Suprapubic skin (tissue), 4 donors: ENCODE measurements at places on chromosomes 6 and 20.
A peak's percentile ranks its signal among the peaks of the same experiment; 100 is the strongest.

DNA sequence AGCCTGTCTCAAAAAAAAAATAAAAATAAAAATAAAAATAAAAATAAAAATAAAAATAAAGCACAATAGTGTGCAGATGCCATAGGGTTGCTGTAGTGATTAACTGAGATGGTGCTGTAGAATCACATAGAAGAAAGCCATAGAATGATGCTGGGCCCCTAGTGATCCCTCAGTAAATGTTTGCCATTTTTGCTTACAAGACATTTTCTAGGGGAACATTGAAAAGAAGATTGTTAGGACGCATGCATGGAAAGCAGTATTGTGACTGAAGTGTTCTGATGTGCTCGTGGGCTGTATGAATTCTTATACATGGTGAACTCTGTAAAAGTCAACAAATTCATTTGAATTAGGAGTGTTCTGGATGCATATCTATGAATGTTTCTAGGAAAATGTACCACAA is 22.0 kb upstream of the SAMD3 start:
- H3K36me3 ChIP-seq = no peaks in the 10 kb centered on the region
- no peak overlapping the region for H3K4me3 ChIP-seq
- no peaks in the 10 kb centered on the region for H3K4me1 ChIP-seq
- H3K27ac ChIP-seq = no peak overlapping the region

DNA sequence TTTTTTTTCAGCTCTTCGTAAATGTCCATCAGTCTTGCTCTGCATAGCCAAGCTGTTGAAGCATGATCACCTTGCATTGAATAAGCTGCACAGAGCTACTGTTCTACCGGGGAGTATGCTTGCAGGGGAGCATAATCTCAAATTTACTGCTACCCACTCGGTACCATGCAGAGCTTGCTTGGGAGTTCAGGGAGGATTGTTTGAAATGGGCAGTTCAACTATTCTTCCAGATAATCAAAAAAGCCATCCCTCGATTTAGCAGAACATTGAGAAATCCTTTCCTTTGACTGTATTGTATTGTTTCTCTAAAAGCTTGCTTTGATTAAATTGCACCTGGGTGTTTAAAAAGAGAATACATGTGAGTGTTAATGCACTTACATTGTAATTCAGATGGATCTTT is 332.6 kb downstream of the UTRN start:
- no peaks in the 10 kb centered on the region for H3K36me3 ChIP-seq
- no peaks in the 10 kb centered on the region for H3K27me3 ChIP-seq
- DNase-seq = no peak
- no peak overlapping the region for H3K4me3 ChIP-seq

DNA sequence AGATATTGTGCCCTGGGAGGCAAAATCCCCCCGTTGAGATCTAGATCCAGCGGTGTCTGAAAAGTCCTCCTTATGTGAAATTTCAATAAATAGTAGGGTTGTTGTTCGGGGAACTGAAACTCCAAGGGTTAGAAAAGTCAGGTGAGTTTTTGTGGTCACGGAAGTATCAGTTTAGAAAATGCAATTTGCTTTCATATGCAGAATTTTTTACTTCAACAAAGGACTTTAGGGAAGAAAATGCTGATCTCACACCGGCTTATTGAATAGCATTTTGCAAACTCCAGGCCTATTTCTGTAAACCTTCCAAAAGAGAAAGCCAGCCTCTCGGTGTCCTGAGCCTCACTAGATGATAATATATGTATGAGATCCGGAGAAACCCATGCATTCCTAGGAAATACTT is 254.7 kb downstream of the TSHZ2 start:
- no peaks in the 10 kb centered on the region for H3K4me1 ChIP-seq
- no peak overlapping the region for H3K27ac ChIP-seq
- no peaks in the 10 kb centered on the region for H3K27me3 ChIP-seq

DNA sequence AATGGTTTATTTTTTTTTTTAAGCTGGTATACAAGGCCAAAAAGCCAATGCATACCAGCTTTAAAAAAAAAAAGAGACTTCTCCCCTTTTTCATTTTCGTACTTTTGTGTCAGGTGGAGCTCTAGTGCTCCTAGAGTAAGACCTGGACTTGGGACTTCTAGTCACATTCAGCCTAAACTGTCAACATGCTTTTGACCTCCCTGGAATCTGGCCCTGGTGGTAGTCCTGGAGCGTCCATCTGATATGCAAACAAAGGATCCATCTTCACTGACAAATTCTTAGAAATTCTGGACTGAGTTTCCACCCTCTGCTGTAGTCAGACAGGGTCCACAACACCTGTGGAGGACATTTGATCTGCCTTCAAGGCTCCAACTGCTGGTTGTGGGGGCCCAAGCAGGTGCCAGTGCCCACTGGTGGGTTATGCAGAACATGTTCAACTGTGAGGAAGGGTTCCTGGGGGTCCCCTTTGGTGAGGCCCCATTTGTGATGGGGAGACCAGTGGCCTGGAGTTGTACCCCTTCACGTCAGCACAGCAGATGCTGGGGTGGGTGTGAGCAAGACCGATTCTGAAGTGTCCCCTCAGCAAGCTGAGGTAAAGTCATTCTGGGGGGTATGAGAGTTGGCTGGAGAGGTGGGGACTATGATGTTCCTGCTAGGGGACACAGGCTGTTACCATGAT is 12.6 kb upstream of the PCMTD2 start:
- no peak overlapping the region for H3K4me3 ChIP-seq
- peaks cover 29% of the 10 kb centered on the region for H3K27me3 ChIP-seq
- H3K27ac ChIP-seq = no peak overlapping the region
- H3K36me3 ChIP-seq = no peaks in the 10 kb centered on the region
- no peaks in the 10 kb centered on the region for H3K4me1 ChIP-seq

DNA sequence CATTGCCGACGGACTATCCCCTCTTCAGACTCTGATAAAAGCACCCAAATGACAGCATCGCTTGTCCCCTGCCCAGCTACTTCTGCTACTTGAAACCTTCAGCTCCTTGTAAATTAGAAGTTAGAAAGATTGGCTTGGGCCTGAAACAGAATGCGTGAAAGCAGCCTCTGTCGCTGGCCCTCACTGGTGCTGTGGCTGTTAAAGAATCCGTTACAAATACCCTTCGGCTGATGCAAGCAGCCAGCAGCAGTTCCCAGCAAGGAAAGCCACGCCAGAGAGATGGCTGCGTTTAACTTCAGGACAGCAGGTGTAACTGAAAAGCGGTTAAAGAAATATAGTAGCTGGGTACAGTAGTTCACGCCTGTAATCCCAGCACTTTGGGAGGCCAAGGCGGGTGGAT is 2.4 kb upstream of the PRR18 start:
- no peak for DNase-seq
- no peak overlapping the region for H3K4me3 ChIP-seq
- peaks cover 44% of the 10 kb centered on the region for H3K27me3 ChIP-seq
- H3K27ac ChIP-seq = no peak overlapping the region

DNA sequence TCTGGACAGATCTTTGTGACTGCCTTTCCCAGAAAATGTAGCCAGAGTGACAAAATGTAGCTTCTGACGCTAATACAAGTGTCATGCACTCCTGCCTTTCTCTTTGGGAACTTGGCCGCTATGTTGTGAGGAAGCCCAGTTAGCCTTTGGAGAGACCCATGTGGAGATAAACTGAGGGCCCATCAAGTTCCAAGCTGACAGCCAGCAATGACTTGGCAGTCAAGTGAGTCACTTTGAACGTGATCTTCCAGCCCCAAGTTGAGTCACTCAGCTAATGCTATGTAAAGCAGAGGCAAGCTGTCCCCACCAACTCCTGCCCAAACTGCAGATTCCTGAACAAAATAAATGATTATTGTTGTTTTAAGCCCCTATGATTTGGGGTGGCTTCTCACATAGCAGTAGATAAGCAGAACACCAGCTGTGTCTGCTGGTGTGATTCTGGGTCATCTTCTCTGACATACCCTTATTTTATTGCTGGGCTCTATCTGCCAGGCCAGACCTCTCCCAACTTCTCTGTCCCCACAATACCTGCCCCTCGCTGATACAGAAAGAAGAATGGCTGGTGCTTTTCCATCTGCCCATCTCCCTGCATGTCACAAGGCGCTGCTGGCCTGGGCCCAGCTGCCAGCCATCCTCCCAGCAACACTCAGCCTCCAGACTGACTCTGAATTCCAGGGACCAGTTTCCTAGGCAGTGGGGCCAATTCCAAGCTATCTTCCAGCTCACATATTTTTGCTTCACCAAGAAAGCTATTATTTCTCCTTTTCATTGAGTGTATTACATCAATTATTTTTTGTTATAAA is 274.8 kb downstream of the LRFN2 start:
- no peak for DNase-seq
- peaks cover 4% of the 10 kb centered on the region for H3K4me1 ChIP-seq
- H3K36me3 ChIP-seq = no peaks in the 10 kb centered on the region
- H3K27me3 ChIP-seq = peaks cover 8% of the 10 kb centered on the region
- no peak overlapping the region for H3K4me3 ChIP-seq

DNA sequence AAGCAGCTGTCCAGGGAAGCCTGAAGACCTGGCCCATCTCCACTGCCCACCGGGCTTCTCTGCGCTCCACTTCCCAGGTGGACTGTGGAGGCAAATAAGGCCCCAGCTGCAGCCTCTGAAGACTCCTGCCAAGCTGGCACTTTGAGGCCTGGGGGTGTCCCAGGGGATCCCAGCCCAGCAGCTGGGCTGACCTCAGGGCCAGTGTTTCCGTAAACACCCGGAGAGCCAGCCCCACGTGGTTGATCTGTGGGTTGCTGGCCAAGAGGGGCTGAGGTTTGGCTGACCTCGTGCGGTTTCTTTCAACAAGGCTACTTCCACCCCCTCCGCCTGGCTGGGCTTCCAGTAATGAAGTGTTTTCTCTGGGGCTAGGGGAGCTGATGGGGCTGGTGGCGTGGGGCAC is 12.4 kb upstream of the CCN5 start:
- H3K27ac ChIP-seq = peak overlapping the region; percentile 84
- H3K4me1 ChIP-seq = peaks cover 44% of the 10 kb centered on the region
- no peaks in the 10 kb centered on the region for H3K36me3 ChIP-seq
- DNase-seq = peak; percentile 94

DNA sequence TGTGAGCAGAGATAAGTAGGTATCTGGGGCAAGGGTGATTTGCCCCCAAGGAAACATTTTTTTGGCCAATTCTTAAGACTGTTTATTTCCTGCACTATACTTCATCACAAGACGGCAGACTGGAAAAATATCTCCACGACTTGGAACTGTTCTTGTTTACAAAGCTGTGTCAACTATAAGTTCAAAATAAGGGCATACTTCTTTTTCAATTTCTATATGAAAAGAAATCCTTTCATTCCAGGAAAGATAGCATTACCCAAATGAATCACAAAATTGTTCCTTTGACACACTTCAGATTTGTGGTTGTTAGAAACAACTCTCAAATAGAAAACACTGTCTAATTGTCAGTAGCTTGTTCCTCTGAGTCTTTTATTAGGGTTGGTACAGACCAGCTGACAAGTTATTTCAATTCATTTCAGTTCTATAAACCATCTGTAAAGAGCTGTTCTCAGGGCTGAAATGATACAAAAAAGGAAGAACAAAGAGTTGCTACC is 212.9 kb upstream of the PRDM1 start:
- H3K4me1 ChIP-seq = no peaks in the 10 kb centered on the region
- no peaks in the 10 kb centered on the region for H3K27me3 ChIP-seq
- H3K27ac ChIP-seq = no peak overlapping the region
- H3K36me3 ChIP-seq = no peaks in the 10 kb centered on the region
- DNase-seq = no peak

GRCh38 chr6:150408842-150409241 is 40.0 kb downstream of the IYD start:
- no peak overlapping the region for H3K4me3 ChIP-seq
- H3K36me3 ChIP-seq = no peaks in the 10 kb centered on the region
- H3K27ac ChIP-seq = no peak overlapping the region
- peaks cover 27% of the 10 kb centered on the region for H3K4me1 ChIP-seq
- no peak for DNase-seq
- peaks cover 10% of the 10 kb centered on the region for H3K27me3 ChIP-seq

DNA sequence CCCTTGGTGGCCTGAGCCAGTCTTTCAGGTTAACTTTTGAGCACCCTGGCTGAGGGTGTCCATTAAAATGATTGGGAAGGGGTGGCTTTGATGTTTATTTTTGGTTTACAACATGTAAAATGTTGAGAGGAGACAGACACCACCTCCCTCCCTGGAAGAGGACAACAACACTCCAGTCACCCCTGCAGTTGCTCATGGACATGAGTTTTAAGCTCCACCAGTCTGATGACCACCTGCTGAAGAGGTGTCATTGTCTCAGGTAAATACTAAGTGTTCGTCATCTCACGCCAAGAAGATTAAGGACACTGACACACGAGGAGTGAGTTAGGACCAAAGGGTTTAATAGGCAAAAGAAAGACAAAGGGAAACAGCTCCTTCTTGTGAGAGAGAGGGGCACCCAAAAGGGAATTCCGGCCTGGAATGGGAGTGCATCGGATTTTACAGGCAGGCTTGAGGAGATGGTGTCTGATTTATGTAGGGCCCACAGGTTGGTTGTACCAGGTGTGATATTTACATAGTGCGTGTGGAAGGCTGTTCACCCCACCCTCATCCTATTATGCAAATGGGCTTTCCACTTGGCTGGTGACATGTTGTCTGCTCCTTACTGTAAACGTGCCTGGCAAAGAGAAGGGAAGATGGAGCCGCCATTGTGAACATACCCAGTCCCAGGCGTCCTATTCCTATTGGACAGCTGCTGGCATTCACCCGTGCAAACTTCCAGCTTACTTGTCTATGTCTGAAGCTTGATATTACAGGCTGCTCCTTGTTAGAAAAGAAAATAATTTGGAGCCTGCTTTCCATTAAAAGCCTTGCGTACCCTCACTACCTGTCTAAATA is 6.6 kb downstream of the HLA-B start:
- H3K27ac ChIP-seq = no peak overlapping the region
- H3K27me3 ChIP-seq = no peaks in the 10 kb centered on the region
- DNase-seq = no peak
- H3K36me3 ChIP-seq = peaks cover 9% of the 10 kb centered on the region
- H3K4me3 ChIP-seq = no peak overlapping the region
- H3K4me1 ChIP-seq = peaks cover 11% of the 10 kb centered on the region

DNA sequence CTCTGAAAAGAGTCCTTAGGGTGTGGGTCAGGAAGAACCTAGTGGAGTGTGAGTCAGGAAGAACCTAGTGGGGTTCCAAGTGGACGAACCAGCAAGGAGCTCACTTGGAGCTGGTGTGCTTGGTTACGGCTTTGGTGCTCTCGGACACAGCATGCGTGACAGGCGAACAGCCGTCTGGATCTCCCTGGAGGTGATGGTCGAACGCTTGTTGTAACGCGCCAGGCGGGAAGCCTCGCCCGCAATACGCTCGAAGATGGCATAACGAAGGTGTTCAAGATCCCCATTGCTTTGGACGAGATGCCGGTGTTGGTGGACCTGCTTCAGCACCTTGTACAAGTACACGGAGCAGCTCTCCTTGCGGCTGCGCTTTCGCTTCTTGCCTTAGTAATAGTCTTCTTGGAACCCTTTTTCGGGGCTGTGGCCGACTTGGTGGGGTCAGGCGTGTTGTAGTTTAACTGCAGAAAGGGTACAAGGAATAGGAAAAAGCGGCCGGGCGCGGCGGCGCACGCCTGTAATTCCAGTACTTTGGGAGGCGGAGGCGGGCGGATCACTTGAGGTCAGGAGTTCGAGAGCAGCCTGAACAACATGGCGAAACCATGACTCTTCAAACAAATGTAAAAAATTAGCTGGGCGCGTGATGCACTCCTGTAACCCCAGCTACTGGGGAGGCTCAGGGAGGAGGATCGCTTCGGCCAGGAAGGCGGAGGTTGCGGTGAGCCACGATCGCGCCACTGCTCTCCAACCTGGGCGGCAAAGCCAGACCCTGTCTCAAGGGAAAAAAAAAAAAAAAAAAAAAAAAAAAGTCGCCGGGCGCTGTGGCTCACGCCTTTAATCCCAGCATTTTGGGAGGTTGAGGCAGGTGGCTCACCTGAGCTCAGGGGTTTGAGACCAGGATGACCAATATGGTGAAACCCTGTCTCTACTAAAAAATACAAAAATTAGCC is 48.0 kb downstream of the OR2B2 start:
- no peaks in the 10 kb centered on the region for H3K36me3 ChIP-seq
- H3K27me3 ChIP-seq = peaks cover 11% of the 10 kb centered on the region
- peak overlapping the region; percentile 76 for H3K4me3 ChIP-seq
- DNase-seq = peak; percentile 65
- peak overlapping the region; percentile 18 for H3K27ac ChIP-seq
